ENCODE measurements at places on chromosomes 12 and 14.

DNA sequence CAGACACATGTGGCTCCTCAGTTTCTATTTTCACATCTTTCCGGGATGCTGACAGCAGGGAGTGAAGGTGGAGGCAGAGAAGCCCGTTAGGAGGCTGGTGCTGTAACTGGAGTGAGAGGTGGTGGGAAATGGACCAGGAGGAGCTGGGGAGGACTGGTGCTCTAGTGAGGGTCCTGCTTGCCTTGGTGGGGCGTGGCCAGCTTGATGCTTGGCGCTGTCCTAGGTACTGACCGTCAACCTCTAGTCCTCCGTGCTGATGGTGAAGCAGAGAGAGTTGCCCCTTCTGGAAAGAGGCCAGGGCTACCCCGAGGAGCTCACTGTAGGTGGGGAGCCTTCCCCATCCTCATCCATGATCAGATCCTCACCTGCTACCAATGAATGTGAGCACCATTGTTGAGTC lies 1.4 kb downstream of the TRMT61A start:
- DNase-seq = no peak

DNA sequence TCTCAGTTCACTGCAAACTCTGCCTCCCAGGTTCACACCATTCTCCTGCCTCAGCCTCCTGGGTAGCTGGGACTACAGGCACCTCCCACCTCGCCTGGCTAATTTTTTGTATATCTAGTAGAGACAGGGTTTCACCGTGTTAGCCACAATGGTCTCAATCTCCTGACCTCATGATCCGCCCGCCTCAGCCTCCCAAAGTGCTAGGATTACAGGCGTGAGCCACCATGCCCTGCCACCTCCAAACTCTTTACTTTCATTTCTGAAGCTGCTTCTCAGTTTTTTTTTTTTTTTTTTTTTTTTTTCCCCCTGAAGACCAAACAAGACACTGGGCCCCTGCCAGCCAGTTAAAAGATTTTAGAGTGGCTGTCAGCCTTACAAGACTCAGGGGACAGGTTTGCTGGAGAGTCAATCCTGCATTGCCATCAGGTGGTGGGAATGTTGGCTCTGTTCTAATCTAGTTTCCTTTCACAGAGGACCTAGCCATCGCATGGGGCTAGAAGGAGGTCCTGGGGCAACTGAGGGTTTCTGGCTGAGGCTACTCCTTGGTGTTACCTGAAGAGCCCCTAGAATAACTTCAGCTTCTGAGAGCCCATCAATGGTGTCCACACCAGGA lies 37.4 kb upstream of the HIGD1C start:
- no peak for DNase-seq

DNA sequence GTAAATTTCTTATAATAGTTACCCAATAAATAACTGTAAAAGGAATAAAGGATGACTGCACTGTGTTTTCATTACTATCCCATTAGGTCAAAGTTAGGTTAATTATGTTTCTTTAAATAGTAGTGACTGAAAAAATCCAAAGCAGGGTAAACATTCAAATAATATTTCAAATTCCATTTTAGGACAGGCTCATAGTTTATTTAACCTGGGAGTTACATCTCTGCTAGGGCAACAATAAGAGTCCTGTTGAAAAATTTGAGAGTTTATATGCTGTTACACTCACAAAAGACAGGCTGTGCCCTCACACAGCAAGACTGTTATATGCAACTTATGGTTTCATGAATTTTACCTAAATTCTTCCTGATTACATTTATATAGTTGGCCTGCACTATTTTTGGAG lies 8.0 kb downstream of the ERP27 start:
- no peak for DNase-seq

DNA sequence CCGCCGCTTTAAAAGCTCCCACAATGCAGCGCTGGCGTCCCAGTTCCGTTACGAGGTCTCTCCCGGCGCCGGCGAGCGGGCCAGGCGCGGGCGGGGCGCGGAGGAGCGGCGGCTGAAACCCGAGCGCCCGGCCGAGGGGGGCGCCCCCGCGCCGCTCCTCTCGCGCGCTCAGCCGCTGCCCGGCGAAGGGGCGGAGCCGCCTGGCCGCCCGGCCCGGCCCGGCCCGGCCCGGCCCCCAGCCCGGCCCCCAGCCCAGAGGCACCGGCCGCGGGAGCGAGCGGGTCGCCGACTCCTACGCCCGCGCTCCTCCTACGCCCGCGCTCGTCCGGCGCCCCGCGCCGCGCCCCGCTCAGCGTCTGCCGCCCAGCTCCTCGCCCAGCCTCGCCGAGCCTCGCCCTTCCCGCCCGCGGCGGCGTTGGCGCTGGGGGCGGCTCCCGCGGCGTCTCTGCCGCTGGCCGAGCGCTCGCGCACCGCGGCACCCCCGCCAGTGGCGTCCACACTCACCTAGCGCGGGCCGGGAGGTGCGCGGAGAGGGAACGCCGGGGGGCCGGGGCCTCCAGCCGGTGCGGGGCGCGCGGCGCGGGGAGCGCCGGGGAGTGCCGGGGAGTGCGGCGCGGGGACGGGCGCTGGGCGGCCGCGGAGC lies at the start of gene RASSF8:
Gene RASSF8, plus strand, starts transcription at position 255 of the 643 bp plus-strand sequence. CDS start 96,662 bp downstream, outside the sequence.
- DNase-seq = peak; percentile 4

DNA sequence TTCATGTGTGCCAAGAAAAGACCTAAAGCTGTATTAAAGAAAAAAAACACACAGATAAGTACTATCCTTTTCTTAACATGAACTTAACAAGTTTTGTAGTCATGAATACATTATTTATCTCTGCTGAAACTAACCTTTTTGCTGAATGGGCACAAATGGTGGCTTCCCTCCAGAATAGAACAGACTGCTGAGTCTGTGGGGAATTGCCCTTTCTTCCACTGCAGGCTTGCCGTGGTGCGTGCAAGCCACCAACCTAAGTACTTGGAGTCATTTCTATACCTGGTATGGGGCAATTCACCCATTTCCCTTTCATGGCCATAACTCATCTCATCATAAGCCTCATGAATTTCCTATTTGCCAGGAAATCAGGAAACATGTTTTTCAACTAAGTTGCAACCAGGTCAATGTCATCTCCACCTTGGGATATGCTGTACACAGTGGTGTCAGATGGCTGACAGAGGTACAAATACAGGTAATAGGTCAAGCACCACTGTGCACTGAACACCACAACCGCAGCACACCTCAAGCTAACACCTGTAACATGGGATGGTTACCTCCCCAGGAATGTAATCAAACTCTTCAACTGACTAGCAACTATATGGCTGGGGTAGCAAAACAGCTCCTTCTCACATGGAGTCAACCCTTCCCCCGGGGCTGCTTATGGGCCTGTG lies 49.9 kb downstream of the CATSPERB start:
- no peak for DNase-seq

- DNase-seq = no peak
Observed at GRCh38 chr14:98334186-98334585, 937.8 kb downstream of the BCL11B start.

DNA sequence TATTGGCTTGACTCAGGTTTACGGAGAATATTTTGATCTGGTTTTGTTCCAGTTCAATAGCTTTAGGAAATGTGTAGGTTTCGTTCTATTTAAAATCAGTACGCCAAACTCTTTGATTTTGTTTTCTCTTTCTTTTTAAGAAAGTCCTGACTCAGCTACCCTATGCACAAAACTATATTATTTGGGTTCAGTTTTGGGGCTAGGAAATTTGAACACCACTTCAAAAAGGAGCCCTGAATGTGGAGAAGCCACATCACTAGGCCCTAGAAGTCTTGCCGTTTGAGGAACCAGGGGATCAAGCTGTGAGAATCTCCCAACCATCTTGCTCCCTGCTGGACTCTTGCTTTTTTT lies 168.2 kb upstream of the BCL2L14 start:
- no peak for DNase-seq

DNA sequence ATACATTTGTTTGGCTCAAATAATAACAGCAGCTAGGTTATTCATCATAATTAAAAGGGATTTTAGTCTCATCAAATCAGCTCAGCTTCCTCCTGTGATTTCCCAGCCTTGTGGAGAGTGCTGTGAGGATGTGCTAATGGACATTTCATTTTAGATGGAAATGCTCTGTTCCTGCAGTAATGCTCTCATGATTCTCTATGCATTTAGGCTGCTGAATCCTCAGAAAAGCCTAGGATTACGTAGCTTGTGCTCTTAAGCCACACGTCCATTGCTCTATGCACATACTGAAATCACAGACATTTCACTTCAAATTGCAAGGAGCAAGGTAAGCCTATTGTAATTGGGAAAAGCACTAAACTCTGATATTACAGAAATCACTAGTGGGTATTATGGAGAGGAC lies 226.6 kb upstream of the TMEM260 start:
- no peak for DNase-seq

DNA sequence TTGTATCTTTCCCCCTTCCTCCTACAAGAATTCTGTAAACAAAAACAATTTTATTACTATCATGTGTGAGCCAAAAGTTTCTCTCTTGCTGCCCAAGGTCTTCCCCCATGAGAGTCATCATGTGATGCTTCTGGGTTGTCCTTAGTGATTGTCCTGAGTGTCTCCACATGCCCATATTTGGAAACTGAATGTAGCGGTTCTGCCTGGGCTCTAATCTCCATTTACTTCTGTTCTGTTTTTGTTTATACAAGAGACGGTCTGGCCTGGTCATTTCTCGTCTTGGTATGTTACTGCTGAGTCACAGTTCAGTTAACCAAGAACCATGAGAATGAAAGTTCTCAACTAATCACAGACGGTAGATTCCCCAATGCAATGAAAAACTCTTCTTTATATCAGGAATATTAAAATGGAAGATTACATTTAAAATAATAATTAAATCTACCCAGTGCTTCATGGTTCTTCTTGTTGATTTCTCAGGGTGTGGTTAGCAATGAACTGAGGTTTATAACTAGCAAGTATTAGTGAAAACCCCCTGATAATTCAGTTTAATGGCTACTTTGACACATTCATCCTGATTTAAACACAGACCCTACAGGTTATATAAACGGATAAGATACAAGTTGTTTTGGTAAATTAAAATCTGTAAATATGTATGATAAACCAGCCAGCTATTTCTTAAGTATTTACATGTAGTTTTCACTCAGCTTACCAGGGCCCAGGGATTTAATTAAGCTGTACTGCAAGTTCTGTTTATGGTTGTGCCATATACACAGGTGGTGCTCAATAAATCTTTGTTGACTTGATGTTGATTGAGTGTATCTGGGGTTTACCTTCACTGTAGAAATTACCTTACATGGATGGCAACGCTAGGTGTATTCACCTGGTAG lies 81.1 kb downstream of the PELI2 start:
- DNase-seq = no peak

DNA sequence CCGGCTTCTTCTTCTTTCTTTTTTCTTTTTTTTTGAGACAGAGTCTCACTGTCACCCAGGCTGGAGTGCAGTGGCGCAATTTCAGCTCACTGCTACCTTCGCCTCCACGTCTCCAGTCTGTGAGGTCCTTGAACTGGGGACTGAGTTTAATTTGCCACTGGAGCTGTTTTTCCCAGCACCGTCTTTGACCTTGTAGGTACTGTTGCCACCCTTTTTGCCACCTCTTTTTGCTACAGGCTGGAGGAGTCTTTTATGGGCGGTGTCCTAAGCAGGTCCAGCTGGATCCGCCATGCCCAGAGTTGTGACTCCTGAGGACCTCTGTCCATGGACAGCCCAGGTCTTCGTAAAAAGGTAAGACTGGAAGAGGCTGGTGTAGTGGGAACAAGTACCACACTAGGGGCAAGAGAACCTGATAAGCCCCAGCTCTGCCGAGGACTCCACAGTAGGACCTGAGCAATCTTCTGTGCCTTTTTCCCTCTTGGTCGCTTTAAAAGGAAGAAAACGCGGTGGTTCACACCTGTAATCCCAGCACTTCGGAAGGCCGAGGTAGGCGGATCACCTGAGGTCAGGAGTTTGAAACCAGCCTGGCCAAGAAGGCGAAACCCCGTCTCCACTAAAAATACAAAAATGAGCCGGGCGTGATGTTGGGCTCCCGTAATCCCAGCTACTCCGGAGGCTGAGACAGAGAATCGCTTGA lies 946 bp downstream of the RNU4-2 start:
- DNase-seq = peak; percentile 36

DNA sequence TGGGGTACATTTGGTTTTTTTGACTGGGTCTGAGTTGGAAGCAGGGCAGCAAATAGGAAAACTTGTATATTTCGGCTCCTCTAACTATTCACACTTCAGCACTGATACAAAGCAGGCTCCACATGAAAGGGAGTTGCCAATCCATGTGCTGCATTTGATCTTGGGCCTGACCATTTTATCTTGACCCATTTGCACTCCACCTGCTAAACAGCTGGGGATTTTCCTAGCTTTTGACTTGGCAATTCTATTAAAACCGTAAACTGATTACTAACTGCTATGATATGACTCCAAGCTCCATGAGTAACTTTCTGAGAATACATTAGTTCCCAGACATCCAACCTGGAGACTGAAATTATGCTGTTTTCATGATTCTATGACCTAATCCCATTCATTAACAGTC lies 797.1 kb downstream of the BCL11B start:
- DNase-seq = no peak

GRCh38 chr12:26643532-26644315 lies 189.3 kb downstream of the ITPR2 start:
- no peak for DNase-seq

DNA sequence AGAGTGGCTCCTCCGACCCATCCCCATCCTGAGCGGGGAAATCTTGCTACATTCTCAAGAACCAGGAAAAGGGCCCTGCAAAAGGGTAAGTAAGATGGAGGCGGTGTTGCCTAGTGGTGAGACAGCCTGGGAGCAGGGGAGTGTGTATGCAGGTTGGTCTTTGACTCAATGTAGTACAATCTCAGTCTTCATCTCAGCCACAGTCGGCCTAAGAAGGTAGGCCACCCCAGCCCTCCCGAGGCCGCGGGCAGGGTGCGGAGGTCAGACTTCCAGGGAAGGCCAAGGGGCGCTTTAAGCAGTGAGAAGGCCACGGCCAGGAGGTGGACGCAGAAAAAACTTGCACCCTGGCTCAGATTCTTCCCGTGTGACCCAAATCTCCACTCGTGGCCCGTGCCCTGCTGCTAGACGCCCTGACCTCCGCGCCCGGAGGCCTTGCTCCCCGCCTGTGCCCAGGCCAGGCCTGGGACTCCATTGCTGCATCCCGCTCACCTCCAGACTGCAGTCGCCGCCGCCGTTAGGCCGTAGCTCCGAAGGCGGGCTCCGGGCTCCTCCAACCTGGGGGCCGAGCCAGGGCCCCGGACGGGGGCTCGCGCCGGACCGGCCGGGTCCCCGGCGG lies 435 bp downstream of the FOXM1 start:
- no peak for DNase-seq

DNA sequence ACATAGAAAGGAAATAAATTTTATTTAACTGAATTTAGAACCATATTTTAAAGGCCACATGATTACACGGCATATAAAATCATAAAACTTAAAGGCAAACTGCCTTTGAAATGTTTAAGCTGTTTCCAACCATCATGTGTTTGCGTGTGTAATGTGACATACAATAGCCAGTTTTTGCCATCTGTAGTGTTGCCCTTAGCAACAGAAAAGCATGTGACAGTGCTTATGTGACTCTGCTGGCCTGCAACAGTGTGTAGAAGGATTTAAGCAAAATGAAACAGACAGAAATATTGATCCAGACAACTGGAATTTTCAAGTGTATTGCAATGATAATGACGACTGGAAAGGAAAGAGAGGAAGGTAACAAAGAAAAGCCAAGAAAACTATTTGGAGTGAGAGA lies 49.5 kb downstream of the TSPAN19 start:
- DNase-seq = peak; percentile 60

- no peak for DNase-seq
Observed at GRCh38 chr14:102472791-102473150, 36.8 kb downstream of the ANKRD9 start.

- no peak for DNase-seq
Observed at GRCh38 chr14:32669391-32669790, 269.3 kb upstream of the NPAS3 start.

All from NCI-H748 treated with DMSO at 0.1 percent for 48 hours (cell line).